ENCODE measurements at places on chromosomes 2 and 18.

DNA sequence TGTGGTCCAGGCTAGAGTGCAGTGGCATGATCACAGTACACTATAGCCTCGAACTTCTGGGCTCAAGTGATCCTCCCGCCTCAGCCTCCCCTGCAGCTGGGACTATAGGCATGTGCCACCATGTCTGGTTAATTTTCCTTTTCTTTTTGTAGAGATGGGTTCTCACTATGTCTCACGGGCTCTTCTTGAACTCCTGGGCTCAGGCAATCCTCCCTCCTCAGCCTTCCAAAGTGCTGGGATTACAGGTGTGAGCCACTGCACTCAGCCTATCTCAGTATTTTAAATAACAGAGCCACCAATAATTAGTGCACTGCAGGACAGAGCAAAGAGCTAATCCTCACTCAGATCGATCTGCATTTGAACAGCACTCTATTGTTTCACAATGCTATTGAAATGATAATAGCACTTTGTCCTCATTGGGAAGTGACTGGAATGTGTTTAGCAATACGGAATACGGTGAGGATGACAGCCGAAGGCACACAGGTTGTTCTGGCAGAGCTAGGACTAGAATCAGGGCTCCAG, 335.9 kb downstream of the DLGAP1 start:
- no peak for DNase-seq

- DNase-seq = no peak
Measured at GRCh38 chr2:38068234-38068633, 7.7 kb downstream of the CYP1B1 start.

DNA sequence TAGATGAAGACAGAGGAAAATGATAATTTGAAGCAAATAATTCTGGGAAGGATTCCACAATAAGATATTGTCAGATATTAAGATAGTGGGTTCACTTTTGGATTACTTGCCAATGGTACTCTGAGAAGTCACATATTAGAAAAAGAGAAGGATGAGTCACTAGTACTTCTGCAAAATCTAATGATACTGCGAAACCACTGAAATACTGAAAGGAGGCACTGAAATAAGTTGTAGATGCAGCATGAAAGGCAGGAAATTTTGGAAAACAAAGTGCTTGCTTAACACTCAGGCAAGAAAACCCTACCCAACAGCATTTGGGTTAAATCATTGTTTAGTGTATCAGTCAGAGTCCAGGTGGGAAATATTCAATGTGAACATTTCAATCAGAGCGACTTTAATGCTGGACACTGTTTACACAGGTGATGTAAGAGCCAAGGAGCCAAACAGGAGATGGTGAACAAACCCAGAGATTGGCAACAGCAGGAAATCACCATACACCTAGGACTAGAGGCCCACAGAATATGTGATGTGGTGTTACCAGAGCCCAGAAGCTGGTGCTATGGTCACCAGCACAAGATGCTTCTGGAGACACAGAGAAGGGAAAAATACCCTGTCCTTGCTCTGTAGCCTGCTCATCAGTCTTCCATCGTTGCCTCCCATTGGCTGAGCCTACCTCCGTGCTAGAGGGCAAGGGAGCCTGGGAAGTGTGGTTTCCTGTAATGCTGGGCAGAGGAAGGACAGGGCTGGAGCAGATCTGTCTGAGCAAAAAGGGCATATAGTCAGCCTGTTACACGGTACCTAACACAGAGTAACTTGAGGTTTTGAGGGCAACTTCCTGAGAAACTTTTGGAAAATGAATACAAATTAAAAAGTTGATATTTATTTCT, 204.7 kb upstream of the ITGA4 start:
- DNase-seq = no peak

GRCh38 chr2:198863655-198864054, 594.1 kb downstream of the SATB2 start:
- DNase-seq = no peak

DNA sequence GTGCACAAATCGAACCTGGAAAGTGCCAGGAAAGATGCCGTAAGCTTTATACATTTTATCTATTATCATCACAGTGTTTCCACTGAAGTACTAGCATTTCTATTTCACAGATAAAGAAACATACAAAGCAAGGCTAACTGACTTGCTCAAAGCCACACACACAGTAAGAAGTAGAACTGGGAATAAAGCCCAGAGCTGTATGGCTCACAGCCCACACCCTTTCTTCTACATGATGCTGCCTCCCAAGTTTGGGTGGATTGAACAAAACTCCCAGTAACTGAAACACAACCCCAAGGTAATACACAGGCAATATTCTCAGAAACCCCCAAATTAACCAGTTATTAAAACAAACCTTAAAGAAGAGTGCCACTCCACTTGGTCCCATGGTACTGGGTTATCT, 11.2 kb downstream of the SAP130 start:
- no peak for DNase-seq

DNA sequence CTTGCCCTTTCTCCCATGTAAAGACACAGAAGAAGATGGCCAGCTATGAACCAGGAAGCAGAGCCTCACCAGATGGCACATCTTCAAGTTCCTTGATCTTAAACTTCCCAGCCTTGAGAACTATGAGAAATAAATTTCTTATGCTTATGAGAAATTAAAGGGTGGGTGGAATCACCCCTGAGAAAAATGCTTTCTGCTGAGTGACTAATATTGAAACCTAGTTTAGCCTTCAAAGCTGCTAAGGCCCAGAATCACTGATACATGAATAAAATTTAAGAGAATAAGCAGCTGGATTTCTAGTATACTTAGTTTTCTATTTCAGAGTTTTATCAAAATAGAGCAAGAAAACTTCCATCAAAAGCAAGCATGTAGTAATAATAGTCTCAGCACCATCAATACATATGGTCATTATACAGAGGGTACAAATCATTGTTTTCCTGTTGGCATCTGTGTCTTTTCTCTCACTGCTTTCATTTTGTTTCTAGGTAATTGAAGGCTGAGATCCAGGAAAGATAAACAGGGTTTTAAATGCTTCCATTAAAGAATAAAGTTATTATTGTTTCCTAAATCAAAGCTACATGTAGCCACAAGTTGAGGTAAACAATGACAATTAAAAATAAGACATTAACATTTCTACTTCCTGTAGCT, 53.3 kb upstream of the COL5A2 start:
- DNase-seq = no peak

DNA sequence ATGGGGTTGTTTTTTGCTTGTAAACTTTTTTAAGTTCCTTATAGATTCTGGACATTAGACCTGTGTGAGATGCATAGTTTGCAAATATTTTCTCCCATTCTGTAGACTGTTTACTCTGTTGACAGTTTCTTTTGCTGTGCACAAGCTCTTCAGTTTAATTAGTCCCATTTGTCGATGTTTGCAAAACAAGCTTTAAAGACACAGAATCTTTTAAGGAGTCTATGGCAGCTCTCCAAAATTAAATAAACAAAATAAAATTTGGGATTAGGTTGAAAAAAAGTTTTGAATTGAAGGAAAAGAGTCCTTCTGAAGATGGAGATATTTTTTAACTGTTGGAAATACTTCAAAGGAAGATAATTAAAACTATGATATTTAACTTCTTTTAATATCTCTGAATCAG, 88.8 kb downstream of the MAP3K20 start:
- no peak for DNase-seq

DNA sequence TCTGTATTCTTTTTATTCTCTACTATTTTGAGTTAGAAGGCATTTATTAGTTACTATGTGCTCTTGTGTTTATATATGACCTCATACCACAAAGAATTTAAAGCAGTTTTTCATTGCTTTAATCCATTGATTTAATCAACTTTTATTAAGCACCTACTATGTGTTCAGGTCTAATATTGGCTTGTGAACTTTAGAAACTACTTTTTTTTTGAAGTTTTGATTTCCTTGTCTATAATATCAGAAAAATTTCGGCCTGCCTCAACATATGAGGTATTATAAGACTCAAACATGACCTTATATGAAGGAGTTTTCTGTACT, 117.7 kb downstream of the ZNF521 start:
- DNase-seq = no peak

DNA sequence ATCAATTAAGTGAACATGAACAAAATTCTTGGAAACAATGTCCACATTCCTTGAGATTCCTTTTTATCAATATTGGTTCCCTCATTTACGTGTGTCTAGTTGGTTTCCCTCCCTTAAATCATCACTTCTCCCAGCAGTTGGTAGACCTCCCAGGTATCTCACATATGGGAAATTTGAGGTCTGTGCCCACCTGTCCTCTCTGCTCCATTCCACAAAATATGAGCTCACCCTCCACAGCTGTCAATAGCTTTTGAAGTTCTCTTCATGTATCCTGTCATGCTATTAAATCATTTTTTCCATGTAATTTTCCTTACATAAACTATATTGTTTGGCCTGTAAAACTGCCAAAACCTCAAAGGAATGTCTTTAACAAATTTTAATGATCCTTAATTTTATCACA, 992.2 kb upstream of the ACVR2A start:
- DNase-seq = no peak

DNA sequence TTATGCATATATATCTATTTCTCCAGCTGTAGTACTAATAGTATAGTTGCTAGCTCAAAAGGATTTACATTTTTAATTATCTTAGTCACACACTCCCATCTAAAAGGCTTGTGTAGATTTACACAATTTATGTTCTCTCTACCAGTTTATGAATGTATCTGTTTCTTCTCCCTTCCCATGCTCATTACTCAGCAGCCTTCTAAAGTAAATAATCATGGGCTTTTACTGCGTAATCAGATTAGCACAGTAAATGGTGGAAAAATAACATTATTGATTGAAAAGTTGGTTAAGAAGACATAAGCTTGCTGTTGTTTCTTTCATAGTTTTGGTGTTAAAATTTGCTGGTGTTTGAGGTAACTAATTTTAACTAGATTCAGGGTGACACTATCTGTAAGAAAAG, 81.8 kb downstream of the PTPN4 start:
- no peak for DNase-seq

DNA sequence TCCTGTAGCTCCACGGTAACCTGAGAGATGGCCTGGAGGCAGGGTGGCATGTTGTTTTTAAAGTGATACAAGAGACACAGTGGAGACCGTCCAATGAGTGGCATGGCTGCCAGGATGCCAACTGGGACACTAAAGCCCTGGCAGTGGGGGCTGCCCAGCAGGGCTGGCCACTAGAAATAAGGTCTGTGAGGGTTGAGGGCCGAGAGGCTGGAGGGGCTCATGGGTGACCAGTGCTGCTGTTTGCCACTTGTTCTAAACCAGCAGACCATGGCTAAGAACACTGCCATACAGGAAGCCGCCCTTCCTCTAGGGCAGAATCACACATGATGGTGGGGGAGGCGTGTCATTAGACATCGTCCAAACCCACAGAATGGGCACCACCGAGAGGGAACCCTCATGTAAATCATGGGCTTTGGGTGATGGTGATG, 71.9 kb downstream of the ALPK2 start:
- DNase-seq = no peak

DNA sequence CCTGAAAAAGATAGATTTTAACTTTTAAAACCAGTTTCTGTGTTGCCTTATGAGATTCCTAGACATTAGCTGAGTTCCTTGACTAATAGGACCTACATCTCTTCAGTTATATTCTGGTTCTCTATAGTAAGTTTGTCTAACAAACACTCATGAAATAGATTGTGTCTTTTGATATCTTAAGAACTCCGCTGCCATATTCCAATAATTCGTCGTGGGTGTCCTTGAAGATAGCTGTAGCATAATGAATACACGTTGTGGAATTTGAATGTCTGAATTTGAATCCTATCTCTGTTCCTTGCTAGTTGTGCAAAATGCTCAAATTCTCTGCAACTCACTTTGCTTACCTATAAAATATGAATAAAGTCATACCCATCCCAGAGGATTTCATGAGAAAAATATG, 176.8 kb upstream of the COL3A1 start:
- no peak for DNase-seq

- DNase-seq = no peak
Measured at GRCh38 chr18:80096032-80096565, 13.0 kb upstream of the ADNP2 start.
